ENCODE measurements at places on chromosomes 3 and 15.

GRCh38 chr3:134432236-134432635 is 53.5 kb downstream of the ANAPC13 start:
- DNase-seq = no peak

DNA sequence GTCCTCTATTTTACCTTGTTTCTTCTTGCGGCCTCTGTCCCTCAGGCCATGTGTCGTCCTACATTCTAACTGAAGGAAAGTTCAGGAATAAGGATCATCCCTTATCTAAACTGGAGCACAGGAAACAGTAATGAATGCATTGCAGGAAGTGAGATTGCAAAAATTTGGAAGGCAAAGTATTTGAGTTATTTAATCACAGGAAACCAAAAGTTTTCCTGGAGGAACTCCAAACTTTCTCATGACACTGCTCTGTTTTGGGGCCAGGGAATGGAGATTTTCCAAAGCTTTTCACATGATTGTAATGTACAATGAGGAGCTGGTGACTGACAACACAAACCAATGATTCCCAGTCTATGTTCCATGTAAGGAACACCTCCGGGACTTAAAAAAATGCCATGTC is 57.8 kb upstream of the PLSCR4 start:
- DNase-seq = no peak

- DNase-seq = peak; percentile 24
These were observed 69.6 kb upstream of the ATP13A3 start for GRCh38 chr3:194556086-194557056.

GRCh38 chr15:73273181-73274002 is 95.4 kb downstream of the HCN4 start:
- DNase-seq = peak; percentile 64

- no peak for DNase-seq
These were observed 80.9 kb downstream of the PRICKLE2 start for GRCh38 chr3:64144241-64144900.

DNA sequence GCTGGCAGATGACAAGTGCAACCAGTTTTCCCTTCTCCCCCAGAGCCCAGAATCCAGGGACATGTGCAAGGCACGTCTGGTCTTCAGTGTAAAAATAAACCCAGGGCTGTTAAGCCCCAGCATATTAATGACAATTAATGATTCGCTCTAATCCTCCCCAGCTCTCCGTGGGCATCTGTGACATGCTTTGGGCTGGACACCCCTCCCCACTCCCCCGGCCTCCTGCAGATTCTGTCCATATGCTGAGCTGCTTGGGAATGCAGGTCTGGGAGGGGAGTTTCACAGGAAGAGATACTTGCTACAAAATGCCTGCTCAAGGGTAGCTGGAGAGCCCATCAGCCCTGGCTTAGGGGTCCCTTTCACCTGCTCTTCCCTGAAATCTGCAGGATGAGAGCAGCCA is 43.0 kb upstream of the NTRK3 start:
- no peak for DNase-seq

DNA sequence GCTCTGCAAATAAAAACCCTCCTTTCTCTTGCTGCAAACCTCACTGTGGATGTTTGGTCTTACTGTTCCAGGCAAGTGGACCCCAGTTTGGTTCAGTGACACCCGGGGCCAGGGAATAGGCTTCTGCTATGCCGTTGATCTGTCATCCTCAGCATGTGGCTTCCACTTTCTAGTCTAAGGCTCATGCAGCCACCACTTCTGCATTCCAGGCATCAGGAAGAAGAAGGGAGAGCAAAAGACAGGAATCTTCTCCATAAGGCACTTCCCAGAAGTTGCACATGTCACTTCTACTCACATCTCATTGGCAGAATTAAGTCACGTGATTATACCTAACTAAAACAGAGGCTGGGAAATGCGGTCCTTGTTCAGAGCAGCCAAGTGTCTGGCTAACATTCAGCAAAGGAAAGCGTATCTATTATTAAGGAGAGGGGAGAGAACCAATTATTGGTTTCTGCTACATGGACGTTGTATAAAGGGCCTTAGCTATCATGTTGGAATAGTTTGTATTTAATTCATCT is 173.6 kb upstream of the PFN2 start:
- peak; percentile 4 for DNase-seq

DNA sequence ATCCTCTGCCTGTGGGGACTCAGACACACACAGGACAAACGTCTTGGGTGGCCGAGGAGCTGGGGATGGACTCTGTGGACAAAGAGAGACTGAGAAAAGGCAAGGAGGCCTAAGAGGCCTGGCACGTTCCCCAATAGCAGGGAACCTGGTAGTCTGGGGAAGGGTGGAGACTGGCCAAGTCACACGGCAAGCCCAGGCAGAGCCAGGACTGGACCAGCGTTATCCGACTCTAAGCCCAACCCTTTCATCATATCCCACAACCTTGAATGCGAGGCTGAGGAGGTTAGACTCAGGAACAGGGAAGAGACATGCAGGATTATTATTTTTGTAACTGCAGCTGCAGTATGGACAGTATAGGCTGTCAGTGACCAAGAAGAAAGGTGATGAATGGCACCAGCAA is 53.4 kb downstream of the SLC6A11 start:
- DNase-seq = no peak
